ENCODE measurements at places on chromosomes 1 and 21.
A peak's percentile ranks its signal among the peaks of the same experiment; 100 is the strongest.

DNA sequence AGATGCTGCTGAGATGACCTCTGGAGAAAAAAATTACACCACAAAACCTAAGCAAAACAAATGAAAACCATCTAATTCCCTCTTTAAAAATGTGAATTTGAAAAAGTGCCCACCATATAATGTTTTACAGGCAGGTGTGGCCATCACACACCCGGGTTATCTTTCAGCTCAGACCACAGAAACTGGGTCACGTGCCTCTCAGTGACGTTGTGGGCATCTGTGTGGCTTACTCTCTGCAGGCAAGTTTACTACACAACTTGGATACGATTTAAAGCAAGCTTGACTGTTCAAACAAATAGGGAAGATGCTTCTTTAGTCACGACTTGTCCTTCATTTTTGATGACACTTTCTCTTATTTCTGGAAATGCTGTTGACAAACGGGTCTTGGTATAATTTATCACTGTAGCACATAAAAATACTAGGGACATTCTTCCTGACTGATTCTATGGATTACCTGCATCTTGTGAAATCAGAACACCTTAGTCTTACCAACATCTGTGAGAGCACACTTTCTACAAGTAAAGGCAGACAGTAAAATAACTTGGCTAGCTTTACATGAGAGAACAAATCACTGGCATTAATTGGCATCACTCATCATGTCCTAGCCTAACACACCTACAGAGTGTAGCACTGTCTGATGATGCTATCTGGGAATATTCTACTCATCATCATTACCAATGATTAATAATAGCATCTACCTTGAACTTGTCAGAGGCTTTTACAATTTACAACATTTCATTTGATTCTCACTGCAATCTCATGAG, 89.3 kb upstream of the EDEM3 start:
- no peak for DNase-seq

DNA sequence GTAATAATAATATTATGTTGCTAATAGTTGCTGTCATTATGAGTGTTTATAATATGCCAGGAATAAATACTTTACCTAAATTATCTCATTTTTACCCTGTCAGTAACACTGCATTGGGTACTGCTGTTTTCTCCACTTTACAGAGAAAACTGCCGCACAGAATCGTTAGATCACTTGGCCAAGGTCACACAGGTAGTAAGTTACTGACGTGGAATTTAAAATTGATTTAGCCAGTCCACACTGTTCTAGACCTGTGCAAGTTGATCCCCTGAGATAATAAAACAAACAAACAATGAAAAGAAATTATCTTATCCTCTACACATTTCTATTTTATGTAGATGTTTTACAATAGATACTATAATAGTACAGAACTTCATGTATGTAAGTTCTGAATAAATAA, 174.1 kb downstream of the ROR1 start:
- no peak for DNase-seq

DNA sequence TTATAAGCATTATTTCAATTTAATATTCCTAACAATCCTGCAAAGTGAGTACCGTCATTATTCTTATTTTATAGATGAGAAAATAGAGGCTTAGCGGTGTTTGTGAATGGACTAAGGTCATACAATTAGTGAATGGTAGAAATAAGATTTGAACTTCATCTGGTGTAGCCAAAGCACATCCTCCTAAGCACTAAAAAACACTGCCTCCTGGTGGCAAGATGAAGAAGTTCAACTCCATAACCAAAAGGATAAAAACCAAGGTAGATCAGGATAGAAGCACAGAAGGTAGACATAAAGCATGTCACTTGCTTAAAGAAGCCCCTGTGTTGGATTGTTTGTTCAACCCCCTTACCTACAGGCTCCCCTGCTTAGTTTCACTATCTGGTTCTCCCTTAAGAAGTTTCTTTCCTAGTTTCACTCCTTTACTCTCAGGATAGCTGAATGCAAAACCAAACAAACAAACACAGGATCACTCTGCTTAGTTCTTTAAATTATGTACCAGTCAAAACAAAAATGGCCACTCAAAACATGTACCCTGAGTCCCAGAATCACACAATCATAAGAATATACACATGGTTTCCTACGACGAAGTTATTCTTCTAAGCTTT, 12.7 kb upstream of the AIM2 start:
- DNase-seq: no peak

GRCh38 chr1:203686091-203686632, 59.5 kb downstream of the ATP2B4 start:
- no peak for DNase-seq

DNA sequence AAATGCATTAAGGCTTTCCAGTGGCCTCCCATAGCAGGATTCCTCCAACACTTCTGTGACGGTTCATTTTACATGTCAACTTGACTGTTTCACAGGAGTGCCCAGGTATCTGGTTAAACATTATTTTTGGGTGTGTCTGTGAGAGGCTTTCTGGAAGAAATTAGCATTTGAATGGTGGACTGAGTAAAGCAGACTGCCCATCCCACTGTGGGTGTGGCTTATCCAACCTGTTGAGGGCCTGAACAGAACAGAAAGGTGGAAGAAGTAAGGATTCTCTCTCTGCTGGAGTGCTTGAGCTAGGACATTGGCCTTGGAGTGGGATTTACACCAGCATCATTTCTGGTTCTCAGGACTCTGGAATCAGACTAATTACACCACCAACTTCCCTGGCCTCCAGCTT, 85.6 kb downstream of the RGS7 start:
- no peak for DNase-seq

DNA sequence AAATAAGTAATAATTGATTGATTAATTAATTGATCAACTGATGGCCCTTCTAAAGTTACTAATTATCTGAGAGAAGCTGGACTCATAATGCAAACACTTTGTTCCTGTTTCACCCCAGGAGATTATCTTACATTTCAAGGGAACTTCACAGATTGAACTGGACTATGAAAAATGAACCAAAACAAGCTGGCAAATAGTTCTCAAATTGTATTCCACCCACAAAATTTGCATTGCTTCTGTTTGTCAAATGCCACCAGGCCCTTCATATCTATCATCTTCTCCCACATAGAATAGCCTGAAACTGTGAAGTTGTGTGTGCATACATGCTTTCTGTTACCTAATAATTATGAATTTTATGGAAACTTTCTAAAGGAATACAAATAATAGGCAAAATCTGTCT, 104.0 kb downstream of the ZNF281 start:
- no peak for DNase-seq

DNA sequence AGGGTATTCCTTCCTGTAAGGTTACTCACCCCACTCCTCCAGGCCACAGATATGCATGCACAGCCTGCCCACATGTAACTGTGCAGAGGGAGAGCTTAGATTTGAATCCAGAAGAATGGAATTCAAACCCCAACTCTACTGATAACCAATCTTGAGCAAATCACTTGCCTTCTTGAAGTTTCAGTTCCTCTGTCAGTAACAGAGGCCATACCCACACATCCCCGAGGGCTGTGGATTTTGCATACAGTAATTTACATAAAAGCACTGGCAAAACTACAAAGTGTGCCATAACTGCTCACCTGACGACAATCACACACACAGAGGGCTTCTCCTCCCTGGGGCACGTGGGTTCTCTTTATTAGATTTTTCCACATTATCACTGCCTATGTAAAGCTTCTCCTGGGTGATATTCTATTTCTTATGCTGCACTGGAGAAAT, 18.6 kb downstream of the CD247 start:
- DNase-seq: no peak

DNA sequence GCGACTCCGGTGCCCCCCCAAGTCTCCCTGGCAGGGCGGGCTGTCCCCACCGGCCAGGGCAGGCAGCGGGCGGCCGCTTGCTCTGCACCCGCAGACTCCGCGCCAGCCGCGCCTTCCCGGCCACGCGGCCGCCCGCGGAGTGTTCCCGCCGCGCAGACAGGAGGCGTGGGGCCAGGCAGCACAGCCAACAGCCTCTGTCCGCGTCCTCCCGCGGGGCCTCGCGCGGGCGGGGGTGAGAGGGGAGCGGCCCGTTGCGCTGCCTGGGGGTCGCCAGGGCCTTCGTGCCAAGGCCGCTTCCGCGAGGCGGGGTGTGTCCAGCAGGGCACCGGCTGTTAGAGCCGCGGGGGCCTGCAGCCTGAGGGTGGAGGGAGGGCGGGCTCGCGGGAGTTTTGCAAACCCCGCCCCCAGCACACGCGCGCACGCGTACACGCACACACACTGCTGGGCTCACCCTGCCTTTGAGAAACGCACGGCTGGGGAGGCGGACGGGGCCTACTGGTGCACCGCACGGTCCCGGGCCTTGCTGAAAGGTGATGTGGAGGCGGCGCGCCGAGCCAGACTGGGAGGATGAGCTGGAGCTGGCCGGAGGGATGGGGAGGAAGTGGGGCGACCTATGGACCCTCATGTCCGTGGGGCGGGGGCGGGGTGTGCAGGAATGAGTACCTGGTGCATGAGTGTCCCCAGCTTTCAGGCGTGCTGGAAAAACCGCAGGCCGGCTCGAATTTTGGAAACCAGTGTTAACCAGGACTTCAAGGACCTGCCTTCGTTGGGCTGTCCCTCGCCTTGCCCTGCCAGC, 41.5 kb downstream of the KIAA1614 start:
- DNase-seq: peak; percentile 39
